ENCODE measurements at places on chromosomes 7 and 10.

DNA sequence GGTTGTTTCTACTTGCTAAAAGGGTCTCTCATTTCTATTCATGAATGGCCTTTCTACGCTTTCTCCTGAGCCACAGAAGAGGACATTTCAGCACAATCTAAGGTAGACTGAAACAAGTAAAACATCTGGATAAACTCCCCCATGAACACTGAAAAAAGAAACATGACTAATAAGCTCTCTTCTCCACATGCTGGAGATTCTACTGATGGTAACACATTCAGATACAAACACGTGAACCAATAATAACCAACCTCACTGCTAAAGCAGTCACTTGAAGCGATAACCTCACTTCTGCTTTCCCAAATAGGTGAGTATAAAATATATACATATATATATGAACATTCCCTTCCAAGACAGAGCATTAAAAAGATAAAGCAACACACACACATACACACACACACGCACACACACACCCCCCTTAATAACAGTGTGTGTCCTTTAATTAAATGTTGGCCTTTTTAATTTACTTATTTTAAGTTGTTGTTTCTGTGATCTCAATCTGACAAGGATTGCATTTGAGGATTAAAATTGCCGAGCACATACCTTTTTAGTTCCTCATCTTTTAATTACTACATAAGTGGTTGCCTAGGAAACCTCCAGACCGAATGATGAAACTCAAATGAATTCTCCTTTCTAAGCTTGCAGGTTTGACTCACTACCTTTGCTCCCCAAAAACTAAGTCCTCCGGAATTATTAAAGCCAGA lies 292.4 kb upstream of the KLF14 start:
- DNase-seq = peak; percentile 38

DNA sequence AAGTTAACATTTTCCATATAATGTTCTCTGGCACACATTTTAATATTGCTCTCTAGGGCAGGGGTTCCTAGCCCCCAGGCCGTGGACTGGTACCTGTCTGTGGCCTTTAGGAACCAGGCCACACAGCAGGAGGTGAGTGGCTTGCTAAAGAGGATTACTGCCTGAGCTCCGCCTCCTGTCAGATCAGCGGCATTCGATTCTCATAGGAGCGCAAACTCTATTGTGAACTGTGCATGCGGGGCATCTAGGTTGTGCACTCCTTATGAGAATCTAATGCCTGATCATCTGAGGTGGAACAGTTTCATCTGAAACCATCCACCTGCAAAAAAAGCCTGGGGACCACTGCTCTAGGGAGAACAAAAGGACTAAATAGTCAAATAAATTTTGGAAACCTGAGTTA lies 65.7 kb downstream of the EXOC6 start:
- no peak for DNase-seq

GRCh38 chr10:49258350-49258683 lies 40.7 kb upstream of the C10orf71 start:
- no peak for DNase-seq

- DNase-seq = no peak
Measured at GRCh38 chr10:59878289-59878688, 28.1 kb downstream of the CCDC6 start.

- DNase-seq = no peak
Measured at GRCh38 chr7:12056381-12056780, 154.7 kb upstream of the TMEM106B start.

DNA sequence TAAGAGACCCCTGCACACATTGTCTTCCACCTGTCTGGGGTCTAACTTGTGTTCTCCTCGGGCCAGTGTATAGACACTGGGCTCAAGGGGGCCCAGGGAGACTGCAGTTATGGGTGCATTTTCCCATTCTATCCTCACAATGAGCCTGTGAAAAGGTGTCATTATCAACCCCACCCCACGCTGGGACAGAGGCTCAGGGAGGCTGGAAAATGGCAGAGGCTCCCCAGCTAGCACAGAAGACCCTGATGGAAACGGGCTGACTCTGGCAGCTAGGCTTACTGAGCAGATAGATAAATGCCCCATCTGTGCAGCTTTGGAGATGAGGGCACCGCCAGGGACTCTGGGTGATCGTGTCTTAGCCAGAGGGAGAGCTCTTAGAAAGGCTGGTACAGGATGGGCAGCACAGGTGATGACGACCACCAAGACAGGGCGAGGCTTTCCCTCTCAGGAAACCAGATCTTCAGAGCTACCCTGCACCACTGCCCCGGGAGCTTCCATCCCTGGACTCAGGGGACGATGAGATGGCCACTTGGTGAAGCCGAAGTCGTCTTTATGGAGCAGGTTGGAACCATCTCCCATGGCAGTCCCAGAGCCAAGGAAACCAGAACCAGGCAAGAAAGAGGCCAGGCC lies 58.2 kb upstream of the CHST15 start:
- no peak for DNase-seq

DNA sequence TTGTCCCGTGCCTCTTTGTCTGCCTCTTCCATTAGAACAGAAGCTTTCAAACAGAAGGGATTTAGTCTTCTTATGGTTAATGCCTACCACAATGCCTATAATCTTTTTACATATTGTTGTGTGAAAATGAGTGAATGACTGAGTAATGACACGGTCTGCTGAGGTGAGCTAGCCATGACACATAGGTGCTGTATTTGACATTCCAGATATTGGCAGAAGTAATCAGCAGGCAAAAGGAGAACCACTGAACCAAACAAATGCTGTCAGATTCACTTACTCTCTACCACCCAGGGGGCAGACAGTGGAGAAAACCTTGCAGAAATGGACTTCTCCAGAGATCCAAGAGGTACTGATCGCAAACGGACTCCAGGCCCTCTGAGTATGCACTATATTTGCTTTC lies 377.2 kb upstream of the VWC2 start:
- no peak for DNase-seq

DNA sequence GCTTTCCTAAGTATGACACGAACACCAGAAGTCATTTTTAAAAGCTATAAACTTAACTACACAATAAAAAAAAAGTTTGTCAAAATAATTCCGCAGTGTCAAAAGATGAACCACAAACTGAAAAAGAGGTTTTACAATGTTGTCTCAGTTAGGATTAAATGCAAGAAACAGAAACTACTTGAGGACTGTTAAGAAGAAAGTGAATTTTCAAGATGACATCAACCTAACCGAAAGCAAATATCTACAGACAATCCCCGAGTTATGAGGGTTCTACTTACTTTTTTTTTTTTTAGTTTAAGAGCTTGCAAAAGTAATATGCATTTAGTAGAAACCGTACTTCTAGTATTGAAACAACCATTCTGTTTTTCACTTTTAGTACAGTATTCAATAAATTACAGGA lies 62.3 kb downstream of the TFPI2 start:
- no peak for DNase-seq

DNA sequence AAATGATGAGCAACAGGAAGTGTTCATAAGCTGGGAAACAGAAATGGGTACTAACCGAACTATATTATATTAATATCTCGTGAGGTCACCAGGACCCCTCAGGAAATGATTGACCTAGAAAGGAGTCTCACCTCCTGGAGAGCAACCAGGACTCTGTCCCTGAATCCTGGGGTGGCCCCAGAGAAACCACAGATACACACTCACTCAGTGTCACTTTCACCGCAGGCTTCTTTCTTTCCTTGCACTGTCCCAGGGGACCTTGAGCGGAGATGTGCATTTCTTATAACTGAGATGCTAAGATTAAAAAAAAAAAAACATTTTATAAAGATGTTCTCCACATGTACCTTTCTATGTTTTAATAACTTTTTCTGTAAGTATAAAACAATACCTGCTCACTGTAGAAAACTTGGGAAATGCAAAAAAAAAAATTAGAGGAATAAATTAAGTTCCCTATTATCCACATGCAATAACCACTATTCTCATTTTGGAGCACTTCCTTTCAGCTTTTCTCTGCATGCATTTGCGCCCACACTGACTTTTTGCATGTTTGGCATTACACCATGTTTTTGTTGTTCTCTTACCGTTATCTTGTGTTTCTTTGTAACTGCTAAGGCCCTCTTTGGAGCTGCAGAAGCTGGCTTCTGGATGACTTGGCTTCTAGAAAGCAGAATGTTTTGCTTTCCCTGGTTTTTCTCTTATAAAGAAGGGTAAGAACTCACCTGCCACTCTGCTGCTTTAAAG lies 15.0 kb downstream of the NOD1 start:
- no peak for DNase-seq

- DNase-seq = no peak
Measured at GRCh38 chr10:126253611-126253998, 134.7 kb downstream of the ADAM12 start.

GRCh38 chr7:36344622-36345021 lies 45.0 kb upstream of the ANLN start:
- no peak for DNase-seq

DNA sequence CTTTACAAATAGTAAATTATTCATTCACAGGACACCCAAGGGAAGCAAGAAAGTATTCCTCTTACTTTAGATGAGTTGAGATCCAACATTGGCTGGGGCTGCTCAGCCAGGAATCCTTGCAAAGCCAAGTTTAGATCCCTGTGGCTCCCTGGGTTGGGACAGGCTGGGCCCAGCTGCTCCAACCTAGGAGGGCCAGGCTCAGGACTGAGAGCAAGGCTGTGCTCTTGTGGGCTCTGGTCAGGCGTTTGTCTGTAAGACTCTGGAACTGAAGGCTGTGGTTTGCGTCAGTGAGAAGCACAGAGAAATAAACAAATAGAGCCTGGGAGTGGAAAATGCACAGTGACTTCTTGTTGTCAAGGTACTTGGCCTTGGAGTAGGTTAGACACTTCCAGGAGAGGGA lies 53.2 kb upstream of the TMEM273 start:
- DNase-seq = no peak

DNA sequence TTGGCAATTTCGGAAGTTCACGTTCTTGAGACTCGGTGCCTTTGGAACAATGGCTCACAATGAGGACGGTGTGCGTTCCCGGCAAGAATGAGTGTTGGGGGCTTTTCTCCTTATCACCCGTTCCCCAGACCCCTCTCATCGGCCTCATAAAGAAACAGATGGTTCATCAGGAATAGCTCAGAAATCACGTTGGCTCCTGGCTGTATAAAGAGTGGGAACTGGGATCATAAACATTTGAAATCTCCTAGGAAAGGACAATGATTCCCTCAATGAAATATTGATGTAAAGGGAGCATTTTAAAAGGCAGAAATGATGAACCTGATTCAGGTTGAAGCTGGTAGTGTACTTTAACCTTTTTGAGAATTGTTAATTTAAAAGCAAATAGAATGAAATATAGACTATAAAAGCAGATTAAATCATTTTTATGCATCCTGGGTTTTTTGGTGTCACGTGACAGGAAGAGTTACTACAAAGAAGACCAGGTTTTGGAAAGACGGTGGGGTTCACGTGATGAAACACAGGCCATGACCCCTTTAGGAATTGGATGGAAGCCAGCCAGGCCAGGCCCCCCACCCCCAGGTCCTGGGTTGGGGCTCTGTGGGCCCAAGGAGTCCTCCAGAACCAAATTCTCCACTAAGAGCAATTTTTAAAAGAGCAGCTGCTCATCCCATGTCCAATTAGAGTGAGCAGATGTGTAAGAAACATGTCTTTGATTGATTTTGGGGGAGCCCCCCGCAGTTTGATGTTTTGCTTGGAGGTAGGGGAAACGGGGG lies 63.0 kb downstream of the CUX1 start:
- no peak for DNase-seq

GRCh38 chr7:1546274-1546908 lies 9.6 kb downstream of the TMEM184A start:
- DNase-seq = no peak

DNA sequence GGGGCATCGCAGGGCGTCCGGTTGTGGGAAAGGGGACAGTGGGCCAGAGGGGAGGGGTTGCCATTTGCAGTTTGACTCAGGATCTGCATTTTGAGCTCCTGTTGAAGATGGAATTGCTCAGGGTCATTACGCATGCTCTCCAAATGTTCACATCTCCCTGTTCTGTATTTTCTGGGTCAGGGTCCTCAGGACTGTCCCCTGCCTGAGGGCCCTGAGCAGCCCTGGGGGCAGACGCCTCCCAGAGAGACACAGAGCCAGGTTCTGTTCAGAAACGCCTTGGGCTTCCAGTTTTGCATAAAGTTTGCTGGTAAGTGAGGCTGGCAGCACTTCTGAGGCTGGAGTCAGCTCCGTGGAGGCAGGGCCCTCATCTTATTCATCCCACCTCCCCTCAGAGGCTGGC lies 34.1 kb upstream of the NUB1 start:
- DNase-seq = no peak

DNA sequence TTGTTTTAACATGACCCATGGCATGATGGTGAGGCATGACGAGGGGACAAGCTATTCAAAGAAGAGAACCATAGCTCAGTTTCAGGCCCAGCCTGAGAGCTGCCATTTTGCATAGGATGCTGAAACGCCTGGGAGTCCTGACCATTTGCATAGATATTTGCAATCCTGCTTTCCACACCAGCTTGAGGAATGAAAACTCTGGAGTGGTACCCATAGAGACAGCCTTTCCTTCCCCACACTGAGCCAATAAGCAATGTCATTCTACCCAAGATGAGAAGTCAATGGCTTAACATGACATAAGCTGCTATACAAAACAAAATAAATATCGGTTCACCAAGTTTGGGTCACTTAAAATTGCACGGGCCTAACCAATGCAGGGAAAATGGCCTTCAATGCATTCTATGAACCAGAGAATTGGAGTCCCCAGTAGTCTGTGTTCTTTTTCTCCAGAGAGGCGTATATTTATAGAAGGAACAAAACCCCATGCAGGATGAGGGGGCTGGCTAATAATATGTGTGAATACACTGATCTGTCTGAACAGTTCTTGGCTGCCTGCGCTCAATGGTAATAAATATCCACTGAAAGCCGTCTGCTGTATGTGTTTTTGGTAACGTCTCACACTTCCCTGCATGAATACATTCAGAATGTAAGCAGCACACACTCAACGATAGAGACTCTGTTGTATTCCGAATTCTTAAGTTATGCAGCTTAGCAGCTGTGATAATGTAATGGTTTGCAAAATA lies 329.3 kb downstream of the FRMD4A start:
- DNase-seq = no peak

DNA sequence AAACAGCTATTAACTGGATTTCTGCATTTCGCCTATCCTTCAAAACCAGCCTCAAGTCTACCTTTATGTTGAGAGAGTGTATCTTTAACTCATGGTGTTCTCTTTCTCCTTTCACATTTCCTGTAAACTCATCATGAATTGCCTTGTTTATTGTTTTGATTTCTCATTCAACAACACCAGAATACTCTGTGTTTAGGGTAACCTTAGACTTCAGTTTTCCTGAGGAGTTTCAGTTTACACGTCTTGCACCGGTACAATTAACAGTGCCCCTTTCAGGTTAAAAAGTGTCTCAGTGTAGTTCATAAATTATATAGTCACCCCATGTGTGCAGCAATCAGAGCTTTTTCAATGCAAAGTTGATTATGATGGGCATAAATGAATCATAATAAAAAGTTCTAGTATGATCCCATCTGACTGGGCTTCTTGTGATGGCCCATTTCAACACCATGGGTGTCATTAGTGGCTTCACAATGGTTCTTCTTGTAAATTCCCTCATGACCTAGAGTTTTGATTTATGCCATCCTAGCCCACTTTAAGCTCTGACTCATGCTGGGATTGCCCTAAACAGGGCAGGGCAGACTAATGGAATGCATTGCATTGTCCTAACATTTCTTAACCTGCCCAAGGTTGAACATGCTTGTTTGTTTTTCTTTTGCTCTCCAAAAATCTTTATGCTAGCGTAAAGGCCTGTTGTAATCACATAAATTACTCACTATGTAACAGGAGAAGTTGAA lies 22.0 kb downstream of the ITGB8 start:
- no peak for DNase-seq

GRCh38 chr10:114565066-114565465 lies 93.0 kb downstream of the ABLIM1 start:
- DNase-seq = no peak

All from memory B cell (primary cell).